ENCODE measurements at places on chromosomes 11 and 22. TPM values are rescaled to one million over a fixed set of nuclear protein-coding genes. Genes with fewer than 3 reads are reported as not detected.
A peak's percentile ranks its signal among the peaks of the same experiment; 100 is the strongest.

DNA sequence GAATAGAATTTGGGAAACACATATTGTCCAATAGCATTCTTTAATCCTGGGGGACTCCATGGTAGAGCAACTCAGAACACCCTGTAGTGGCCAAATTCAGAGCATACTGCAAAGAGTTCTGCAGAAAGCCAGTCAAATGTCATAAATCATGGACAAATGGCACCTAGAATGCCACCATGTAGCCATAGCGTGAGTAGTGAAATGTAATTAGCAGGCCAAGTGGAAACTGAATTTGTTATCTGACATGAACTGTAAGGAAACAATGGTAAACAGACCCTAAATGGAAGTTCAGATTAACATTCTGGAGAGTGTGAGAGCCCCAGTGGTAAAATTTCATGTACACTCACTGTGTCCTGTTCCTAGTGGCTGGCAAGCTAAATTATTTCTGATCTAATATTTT lies 7.0 kb upstream of the PRSS23 start:
- H3K36me3 ChIP-seq = no peaks in the 10 kb centered on the region
- peaks cover 89% of the 10 kb centered on the region for H3K4me1 ChIP-seq
- DNase-seq = no peak
- no peak overlapping the region for H3K4me3 ChIP-seq

DNA sequence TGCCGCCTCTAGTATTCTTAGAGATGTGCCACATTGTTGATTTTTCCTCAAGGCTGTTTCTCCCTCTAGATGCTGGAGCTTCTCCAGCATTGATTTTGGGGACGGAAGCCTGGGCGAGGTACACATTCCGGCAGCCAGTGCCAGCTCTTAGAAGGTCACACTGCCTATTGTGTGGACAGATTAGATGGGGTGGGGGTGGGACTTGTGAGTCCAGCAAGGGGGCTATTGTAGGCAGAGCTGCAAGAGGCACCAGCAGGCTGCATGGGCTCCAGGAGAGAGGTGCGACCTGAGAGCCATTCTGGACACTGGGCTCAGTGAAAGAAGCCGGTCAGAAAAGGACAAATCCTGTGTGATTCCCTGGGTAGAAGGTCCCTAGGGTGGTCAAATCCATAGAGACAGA lies 12.4 kb downstream of the C11orf21 start:
- no peak for DNase-seq
- no peaks in the 10 kb centered on the region for H3K4me1 ChIP-seq
- H3K27ac ChIP-seq = no peak overlapping the region

DNA sequence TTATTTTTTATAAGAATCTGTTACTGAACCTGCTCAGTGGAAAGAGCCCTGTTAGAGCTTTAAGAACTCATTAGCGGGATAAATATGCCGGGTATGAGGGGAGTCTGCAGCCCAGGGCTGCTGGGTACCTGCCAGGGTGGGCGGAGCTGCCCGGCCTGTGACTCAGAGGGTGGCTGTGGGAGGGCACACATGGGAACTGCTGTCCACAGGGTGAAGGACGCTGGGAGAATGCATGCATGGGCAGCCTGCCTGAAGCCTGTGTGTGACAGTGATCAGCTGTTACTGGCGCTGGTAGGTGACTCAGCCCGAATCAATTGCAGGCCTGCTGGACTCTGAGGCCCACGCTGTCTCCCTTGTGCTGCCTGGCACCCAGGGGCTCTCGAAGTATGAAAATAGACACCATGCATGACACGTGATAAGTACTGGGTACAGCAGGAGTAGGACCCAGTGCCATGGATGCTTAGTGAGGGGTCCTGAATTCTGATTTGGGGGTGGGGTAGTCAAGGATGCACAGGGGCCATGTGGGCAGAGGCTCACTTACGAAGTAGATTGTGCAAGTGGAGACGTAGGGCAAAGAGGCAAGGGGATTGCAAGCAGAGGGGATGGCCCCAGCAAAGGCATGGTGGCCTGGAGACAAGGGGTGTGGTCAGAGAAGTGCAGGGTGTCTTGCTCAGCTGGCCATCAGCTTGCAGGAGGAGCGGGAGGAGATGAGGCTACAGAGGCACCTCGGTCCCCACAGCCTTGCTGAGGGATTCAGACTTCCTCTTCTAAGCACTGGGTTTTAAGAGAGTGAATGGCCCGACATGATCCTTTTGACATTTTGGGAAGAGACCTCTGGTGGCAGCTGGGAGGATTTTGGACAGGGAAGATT lies 36.5 kb downstream of the GRIK4 start:
- DNase-seq = no peak
- no peak overlapping the region for H3K27ac ChIP-seq
- H3K4me3 ChIP-seq = no peak overlapping the region
- H3K36me3 ChIP-seq = no peaks in the 10 kb centered on the region

- no peaks in the 10 kb centered on the region for H3K36me3 ChIP-seq
- no peak overlapping the region for H3K27ac ChIP-seq
- H3K4me1 ChIP-seq = no peaks in the 10 kb centered on the region
- H3K27me3 ChIP-seq = no peaks in the 10 kb centered on the region
- no peak overlapping the region for H3K4me3 ChIP-seq
These were observed 127.0 kb downstream of the TRPC6 start for GRCh38 chr11:101456812-101457211.

DNA sequence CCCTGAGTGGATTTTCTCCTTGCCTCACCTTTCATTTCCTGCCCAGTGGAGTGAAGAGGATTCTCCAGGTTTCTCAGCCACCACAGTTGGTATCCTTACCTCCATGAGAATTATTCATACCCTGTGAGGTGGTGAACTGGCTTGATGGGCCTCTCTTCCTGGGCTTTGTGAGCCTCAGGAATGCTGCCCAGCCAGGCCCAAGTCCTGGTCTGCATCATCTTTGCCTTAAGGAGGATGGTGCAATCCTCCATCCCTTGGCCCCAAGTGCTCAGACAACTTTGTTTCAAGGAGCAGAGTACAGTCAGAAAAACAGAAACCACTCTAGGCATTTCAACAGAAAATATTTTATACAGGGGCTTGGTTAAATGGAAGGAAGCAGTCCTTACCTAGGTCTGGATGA lies 114.2 kb upstream of the CADM1 start:
- no peaks in the 10 kb centered on the region for H3K4me1 ChIP-seq
- no peaks in the 10 kb centered on the region for H3K27me3 ChIP-seq
- H3K4me3 ChIP-seq = no peak overlapping the region

- no peak overlapping the region for H3K4me3 ChIP-seq
- no peak overlapping the region for H3K27ac ChIP-seq
- H3K36me3 ChIP-seq = no peaks in the 10 kb centered on the region
- H3K4me1 ChIP-seq = no peaks in the 10 kb centered on the region
- H3K27me3 ChIP-seq = no peaks in the 10 kb centered on the region
These were observed 5.4 kb upstream of the DNAJB13 start for GRCh38 chr11:73945396-73945795.

GRCh38 chr22:39655004-39655579 lies 84.5 kb downstream of the CACNA1I start:
- H3K27ac ChIP-seq = no peak overlapping the region
- H3K4me1 ChIP-seq = no peaks in the 10 kb centered on the region
- no peaks in the 10 kb centered on the region for H3K36me3 ChIP-seq
- no peak overlapping the region for H3K4me3 ChIP-seq
- DNase-seq = no peak

- H3K27me3 ChIP-seq = no peaks in the 10 kb centered on the region
- H3K36me3 ChIP-seq = no peaks in the 10 kb centered on the region
- H3K4me3 ChIP-seq = no peak overlapping the region
- peak; percentile 65 for DNase-seq
These were observed 168.5 kb downstream of the ARHGAP42 start for GRCh38 chr11:100855466-100856067.

- H3K36me3 ChIP-seq = peaks cover 6% of the 10 kb centered on the region
- no peak overlapping the region for H3K27ac ChIP-seq
- no peak overlapping the region for H3K4me3 ChIP-seq
- H3K4me1 ChIP-seq = peaks cover 30% of the 10 kb centered on the region
These were observed 2.5 kb downstream of the GNG3 start for GRCh38 chr11:62710001-62710345.

The HBB gene
- total RNA-seq = not detected

The OR52N4 gene
- total RNA-seq = not detected

The SLC6A5 gene
- not detected for total RNA-seq

The ASCL2 gene
- 32.5 TPM for total RNA-seq

The SOX10 gene
- total RNA-seq = not detected

The PPP1R14B gene
- total RNA-seq = 162 TPM

Measured in Caco-2 (cell line).